ENCODE measurements at places on chromosomes 12 and 14. TPM values are rescaled to one million over a fixed set of nuclear protein-coding genes. Genes with fewer than 3 reads are reported as not detected.

DNA sequence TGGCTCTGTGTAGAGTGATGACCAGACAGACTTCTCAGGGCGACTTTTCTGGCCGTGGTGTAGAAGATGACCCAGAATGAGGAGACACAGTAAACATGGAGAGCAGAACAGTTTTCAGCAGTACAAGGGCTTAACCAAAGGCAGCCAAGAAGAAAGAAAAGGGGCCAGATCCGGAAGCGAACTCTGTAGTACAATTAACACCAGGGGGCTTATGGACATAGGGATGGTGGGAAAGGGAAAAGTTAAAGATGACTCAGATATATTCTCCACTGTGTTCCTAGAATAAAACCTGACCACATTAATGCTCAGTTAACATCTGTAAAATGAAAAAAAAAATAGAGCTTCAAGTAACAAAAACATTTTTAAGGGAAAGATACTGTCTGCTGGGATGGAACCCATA is 60.2 kb downstream of the LGR5 start:
- no peak for DNase-seq

DNA sequence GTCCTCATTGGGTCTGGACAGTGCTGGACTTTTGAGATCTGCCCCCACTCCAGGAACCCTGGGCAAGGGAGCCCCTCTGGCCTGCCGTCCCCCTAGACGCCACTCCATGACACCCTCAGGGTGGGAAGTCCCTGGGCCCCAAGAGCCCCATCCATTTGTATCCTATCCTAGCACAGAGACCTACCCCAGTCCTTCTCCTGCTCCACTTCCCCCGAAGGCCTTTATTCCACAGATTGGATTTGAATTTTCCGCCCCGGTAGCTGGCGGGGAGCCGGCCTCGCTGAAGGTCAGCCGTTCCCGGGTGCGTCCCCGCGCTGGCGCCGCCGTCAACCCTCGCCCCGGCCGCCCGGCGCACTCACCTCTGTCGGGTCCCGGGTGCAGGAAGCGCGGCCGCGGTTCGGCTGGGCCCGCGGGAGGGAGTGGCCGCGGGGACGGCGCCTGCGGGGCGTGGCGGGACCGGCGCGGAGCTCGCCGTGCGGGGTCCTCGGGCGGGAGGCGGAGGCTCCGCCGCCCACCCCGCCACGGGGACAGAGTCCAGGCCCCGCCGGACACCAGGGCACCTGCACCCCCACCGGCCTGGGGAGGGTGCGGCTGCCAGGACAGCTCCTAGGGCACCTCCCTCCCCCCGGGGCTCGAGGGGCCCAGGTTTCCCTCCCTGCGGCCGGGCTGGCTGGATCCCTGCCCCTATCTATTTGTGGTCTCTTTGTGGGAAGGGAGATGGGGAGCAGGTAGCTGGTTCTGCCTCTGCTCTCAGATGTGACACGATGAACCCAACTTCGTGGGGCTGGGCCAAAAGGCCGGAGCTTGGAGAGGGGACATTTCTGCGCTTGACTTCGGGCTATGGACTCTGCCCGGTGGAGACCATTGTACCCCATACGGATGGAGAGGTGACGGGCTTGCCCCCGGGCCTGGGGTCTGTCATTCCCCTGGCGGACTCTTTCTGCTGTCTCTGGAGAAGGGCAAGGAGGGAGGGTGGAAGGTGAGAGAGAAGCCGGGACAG is 19.9 kb upstream of the GPR68 start:
- DNase-seq, result no peak

- no peak for DNase-seq
Measured at GRCh38 chr12:26833743-26834490, 923 bp upstream of the ITPR2 start.

DNA sequence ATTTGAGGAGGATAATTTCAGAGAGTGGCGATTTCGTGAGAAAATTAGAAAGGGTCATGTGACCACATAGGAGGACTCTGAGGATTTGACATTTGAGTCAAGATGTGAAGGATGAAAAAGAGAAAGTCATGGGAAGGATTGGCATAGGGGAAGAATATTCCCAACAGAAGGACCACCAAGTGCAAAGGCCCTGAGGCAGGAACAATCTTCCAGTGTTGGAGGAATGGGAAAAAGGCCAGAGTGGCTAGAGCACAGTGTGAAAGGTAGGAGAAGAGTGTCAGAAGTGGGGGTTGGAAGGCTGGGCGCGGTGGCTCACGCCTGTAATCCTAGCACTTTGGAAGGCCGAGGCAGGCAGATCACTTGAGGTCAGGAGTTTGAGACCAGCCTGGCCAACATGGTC is 3.9 kb upstream of the PPP1CC start:
- DNase-seq, result no peak

DNA sequence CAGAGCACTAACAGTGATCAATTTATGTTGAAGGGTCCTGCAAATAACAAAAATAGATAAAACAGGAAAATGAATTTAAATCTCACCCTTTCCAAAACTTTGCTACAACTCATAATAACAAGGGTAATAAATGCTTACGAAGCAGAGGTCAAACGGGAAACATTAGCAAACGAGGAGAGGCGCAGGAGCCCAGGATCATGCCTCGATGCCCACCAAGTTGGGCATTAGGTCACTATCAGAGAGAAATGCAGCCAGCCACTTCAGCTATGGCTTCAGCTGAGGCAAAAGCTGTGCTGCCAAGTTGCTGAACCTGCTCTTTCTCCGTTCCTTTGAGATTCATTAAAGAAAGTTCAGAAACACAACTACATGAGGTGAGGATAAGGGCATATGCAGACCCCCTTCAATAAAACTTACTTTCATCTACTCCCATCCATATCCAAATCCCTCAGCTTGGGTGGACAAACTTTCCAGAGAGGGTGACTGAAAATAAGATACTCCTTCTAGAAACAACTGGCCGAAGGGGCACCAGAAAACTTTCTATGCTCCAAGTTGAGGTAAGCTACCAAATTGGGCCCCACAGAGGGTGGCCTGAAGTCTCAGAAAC is 7.9 kb downstream of the NKX2-1 start:
- no peak for DNase-seq

DNA sequence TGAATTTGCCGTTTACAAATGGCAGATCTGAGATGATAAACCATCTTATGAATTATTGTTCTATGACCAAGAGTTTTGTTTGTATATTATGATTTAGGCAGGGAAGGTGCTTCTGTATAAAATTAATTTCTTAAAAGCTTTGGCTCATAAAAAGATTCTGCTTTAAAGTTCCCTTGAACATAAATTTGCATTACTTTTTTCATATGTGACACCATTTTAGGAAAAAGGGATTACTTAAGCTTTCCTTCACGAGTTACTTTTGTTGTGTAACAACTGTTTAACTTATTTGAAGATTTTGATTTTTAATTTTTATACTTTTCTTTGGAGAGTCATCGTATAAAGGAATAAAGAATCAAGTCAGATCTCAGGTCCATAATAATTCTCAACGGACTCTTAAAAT is 3.3 kb downstream of the ETNK1 start:
- DNase-seq, result no peak

DNA sequence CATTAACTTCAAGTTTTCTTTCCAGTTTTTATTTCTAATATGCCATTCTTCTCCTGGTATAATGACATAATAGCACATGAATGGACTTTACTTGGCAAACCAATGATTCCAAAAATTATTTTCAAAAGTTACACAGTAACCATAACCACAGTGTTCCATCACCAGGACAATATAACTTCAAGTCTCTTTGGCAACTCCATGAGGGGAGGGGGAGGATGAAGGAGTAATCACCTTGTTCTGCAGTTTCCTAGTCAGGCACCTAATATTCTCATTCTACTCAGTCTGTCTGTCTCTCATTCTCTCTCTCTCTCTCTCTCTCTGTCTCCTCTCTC is 66.6 kb downstream of the BTG1 start:
- no peak for DNase-seq

- no peak for DNase-seq
Measured at GRCh38 chr14:43729143-43729542, 777.9 kb downstream of the FSCB start.

The TMBIM6 gene
- 337 TPM for total RNA-seq

The MUCL1 gene
- not detected for total RNA-seq

The KRT79 gene
- total RNA-seq, result 1.7 TPM

The NR2C1 gene
- 67.1 TPM for total RNA-seq

The CFAP251 gene
- total RNA-seq, result 4.6 TPM

The FOXM1 gene
- 0.69 TPM for total RNA-seq

The KCNA1 gene
- 0.44 TPM for total RNA-seq

The FOXG1 gene
- total RNA-seq, result not detected

The CD163 gene
- 827 TPM for total RNA-seq
